Activated CD8-positive, alpha-beta T cell treated with anti-CD3 and anti-CD28 coated beads, Interleukin-2, amount 10 ng/mL, durations not matched to agents 7 days and 5 days (primary cell): ENCODE measurements at places on chromosomes 13 and 19.
A peak's percentile ranks its signal among the peaks of the same experiment; 100 is the strongest.

- DNase-seq, result no peak
Observed at GRCh38 chr13:98285317-98285716, 108.2 kb upstream of the RNF113B start.

GRCh38 chr19:19115954-19116353, 22.3 kb downstream of the TMEM161A start:
- DNase-seq, result peak; percentile 56

GRCh38 chr13:64845110-64845509, 2385.0 kb downstream of the PCDH9 start:
- DNase-seq, result no peak

GRCh38 chr13:33919120-33919519, 101.2 kb downstream of the RFC3 start:
- DNase-seq, result no peak

DNA sequence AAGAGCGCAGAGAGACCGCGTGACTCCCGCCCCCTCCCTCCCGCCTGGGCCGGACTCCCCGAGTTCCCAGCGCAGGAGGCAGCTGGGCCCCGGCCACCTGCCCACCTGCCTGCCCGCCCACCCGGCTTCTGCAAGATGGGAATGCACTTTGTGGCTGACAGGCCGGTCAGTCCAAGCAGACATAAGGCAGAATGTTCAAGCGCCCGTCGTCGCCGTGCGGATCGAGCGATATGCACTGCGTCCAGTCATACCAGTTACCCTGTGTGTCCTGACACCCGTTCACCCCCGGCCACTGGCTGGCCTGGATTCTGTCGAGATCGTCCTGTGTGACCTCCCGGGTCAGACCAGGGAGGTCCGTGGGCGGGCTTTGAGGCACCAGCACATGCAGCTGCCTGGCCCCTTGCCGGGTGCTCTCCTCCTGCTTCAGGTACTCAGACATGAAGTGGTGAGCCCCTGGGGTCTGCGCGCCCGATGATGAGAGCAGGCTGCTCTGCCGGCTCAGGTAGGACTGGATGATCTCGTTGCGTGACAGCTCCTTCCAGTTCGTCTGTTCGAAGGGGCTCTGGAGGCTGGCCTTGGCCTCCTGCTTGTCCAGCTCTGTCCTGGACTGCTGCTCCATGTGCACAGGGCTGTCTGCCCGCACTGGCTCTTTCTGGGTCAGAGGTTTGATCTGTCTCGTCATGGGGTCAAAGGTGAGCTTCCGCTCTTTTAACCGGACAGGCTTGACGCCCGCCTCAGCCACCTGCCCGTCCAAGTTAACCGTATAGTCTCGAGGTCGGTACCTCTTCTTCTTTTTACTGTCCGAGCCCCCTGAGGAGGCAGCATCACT, 3.9 kb upstream of the SLC35E1 start:
- DNase-seq, result no peak

GRCh38 chr13:71578048-71578447, 289.0 kb downstream of the DACH1 start:
- DNase-seq, result no peak

- no peak for DNase-seq
Observed at GRCh38 chr13:113607056-113607888, 22.7 kb downstream of the TFDP1 start.

DNA sequence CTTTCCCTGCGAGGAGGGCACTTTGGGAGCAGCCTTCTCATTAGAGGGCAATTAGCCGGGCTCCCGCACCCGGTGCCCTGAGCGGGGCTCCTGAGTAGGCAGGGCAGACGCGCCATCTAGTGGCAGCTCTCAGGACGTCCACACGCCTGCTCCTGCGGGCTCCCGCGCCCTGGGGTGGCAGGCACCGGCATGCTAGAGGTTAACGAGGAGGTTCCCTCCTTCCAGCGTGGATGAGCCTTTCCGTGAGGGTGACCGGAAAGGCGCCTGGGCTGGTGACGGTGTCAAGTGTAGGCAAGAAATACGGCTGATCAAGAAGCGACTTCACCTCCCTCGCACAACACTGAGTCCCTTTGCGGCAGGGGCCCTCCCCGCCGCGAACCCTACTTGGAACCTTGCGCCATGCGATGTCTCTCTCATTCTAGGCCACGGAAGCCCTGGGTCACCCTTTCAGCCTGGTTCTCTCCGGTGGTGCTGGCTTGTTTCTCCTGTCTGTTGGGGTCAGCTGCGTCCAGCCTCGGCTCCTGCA, 67.7 kb downstream of the ALOX5AP start:
- peak; percentile 85 for DNase-seq

DNA sequence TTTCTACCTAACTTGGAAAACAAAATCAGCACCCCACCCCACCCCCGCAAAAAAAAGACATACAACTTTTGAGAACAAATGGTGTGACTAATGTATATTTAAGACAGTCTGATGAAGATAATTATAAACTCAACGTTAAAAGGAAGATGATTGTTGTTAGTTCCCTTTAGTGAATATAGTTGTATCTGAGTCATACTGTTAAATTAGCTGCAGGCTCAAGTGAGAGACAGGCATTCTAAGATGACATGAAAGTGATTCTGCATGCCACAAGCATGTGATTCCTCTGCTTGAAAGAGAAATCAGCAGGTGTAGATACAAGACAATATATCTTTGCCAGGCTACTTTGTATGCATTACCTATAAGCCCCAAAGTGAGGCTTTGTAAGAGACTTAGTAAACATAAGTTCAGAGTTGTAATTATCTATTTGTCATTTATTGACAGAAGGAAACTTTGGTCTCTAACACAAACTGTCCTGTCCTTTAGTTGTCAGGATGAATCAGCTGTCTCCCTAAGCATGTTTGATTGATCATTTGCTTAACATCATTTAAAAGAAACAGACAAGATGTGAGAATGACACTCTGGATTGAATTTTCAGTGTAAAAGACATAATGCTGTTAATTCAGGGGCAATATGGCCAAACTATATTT, 319.4 kb upstream of the HTR2A start:
- DNase-seq, result no peak

DNA sequence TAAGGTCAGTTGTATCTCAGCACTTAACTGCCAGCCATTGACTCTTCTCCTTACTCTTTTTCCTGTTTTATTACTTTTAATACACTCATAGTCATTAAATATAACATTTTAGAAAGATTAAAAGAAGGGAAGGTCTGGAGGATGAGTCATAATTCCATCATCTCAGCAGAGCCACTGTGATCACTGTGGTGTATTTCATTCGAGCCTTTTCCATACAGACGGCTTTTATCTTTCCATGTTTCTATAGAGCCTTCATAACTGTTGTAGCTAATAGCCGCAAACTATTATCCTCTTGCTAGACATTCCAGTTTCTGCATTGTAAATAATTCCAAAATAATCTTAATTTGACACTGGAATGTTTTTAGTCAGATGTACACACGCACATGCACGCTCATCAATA, 4.7 kb upstream of the FLT1 start:
- DNase-seq, result no peak

DNA sequence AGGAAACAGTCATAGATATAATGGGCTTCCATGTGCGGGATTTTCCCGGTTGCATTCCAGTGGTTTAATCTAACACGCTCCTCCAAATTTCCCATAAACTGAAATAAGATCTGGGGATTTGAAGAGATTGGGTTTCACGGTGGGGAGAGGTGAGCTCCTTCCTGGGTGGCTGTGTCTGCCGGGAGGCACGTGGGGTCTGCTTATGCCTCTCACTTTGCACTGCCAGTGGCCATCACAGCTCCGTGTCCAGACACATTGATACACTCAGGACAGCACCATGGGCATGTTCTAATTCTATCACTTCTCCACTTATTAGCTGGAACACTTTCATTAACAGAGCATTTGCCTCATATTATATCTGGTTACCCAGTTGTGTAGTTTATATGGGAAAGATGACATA, 73.4 kb downstream of the SOX1 start:
- DNase-seq, result no peak

- DNase-seq, result peak; percentile 27
Observed at GRCh38 chr13:41995946-41996345, 35.0 kb upstream of the VWA8 start.

- no peak for DNase-seq
Observed at GRCh38 chr13:113105032-113105920, at the start of gene F7. Gene F7, plus strand, starts transcription at chr13:113105791. Its CDS starts 51 bp downstream, at chr13:113105842.

DNA sequence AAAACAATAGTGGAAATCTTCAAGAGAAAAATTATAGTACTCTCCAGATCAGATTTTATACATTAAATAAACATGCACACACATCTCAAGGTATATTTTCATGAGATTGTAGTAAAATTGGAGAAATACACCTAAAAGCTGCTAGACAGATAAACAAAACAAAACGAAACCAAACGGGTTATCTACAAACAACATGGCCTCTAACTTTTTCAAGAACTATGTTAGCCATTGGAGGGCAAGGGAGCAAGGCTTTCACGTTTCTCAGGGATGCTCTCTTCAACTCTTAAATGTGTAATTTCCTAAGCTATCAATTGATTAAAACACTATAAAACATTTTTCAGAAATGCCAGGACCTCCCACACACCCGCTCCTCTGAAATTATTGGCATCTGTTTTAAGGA, 1262.4 kb upstream of the PCDH20 start:
- no peak for DNase-seq

GRCh38 chr13:109883181-109884180, 97.1 kb upstream of the IRS2 start:
- no peak for DNase-seq

DNA sequence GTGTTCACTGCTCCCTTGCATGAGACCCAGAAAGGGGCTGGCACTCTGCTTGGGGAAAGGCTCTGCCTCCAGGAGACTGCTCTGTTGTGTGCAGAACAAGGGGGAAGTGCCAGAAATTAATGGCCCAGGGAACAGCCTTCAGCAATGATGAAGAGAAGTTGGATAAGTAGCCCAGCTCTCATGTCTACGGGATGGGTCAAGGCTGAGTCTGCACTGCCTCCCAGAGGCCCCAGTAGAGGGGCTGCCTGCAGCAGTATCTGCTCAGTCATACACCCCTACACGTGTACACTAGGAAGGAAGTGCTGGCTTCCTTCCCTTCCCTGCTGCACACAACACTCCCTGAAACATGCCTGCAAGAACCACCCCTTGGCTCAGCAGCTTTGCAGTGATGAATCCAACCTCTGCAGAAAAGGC, 54.6 kb upstream of the URI1 start:
- DNase-seq, result no peak

- no peak for DNase-seq
Observed at GRCh38 chr13:106859533-106859904, 291.6 kb upstream of the ARGLU1 start.

GRCh38 chr19:10294368-10294697, 4.6 kb downstream of the ICAM5 start:
- no peak for DNase-seq
